ENCODE measurements at places on chromosomes 7 and 10. TPM values are rescaled to one million over a fixed set of nuclear protein-coding genes. Genes with fewer than 3 reads are reported as not detected.

DNA sequence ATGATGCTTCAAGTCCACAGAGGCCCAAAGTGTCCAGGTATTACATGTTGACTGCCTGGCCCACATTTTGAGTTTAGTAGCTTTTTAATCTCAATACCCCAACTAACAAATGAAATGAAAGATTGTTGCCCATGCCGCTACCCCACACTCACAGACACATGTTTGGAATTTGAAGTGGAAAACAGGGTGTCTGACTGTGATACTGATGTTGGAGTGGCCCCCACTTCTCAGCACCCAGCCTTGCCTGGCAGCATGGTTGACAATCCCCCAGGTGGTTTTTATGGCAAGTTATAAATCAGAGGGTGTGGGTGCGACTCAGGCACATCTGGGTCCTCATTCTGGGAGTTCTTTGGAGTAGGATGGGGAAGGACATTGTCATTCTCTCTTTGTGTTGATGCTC lies 314.7 kb upstream of the ZNF32 start:
- no peak for DNase-seq

GRCh38 chr10:100810835-100811116 lies 65.4 kb downstream of the PAX2 start:
- no peak for DNase-seq

Gene CCDC146
- total RNA-seq = 38.8 TPM

GRCh38 chr7:94996369-94996768 lies 89.0 kb downstream of the PPP1R9A start:
- no peak for DNase-seq
